ENCODE measurements at places on chromosomes 13 and 19. TPM values are rescaled to one million over a fixed set of nuclear protein-coding genes. Genes with fewer than 3 reads are reported as not detected.

SPATA13 gene
- 10.1 TPM for total RNA-seq

ANKLE1 gene
- total RNA-seq, result 0.11 TPM

CACNG6 gene
- not detected for total RNA-seq

CABP5 gene
- total RNA-seq, result not detected

ALOX5AP gene
- total RNA-seq, result 7.9 TPM

MISP3 gene
- 8.9 TPM for total RNA-seq

TMEM59L gene
- total RNA-seq, result 4.7 TPM

NLRP5 gene
- total RNA-seq, result not detected

CLIP3 gene
- total RNA-seq, result 8.7 TPM

ZNF571 gene
- 3.4 TPM for total RNA-seq

SYT3 gene
- total RNA-seq, result 0.43 TPM

FGF14 gene
- total RNA-seq, result 3.0 TPM

HAUS5 gene
- 4.8 TPM for total RNA-seq

FBXO27 gene
- 18.4 TPM for total RNA-seq

ATP11A gene
- total RNA-seq, result 83.4 TPM

ZNF101 gene
- total RNA-seq, result 3.1 TPM

RPL18A gene
- 850 TPM for total RNA-seq

CAPN12 gene
- total RNA-seq, result 0.44 TPM

TEX101 gene
- not detected for total RNA-seq

FRY gene
- 139 TPM for total RNA-seq

HIPK4 gene
- not detected for total RNA-seq

MAB21L1 gene
- total RNA-seq, result 0.56 TPM

CYP2F1 gene
- not detected for total RNA-seq

PSG1 gene
- not detected for total RNA-seq

DAND5 gene
- 5.0 TPM for total RNA-seq

SLC7A10 gene
- not detected for total RNA-seq

ARL11 gene
- total RNA-seq, result 0.82 TPM

FBXW9 gene
- total RNA-seq, result 2.0 TPM

FXYD7 gene
- total RNA-seq, result 0.40 TPM

ASPDH gene
- not detected for total RNA-seq
